ENCODE measurements at places on chromosomes 2 and 18.

DNA sequence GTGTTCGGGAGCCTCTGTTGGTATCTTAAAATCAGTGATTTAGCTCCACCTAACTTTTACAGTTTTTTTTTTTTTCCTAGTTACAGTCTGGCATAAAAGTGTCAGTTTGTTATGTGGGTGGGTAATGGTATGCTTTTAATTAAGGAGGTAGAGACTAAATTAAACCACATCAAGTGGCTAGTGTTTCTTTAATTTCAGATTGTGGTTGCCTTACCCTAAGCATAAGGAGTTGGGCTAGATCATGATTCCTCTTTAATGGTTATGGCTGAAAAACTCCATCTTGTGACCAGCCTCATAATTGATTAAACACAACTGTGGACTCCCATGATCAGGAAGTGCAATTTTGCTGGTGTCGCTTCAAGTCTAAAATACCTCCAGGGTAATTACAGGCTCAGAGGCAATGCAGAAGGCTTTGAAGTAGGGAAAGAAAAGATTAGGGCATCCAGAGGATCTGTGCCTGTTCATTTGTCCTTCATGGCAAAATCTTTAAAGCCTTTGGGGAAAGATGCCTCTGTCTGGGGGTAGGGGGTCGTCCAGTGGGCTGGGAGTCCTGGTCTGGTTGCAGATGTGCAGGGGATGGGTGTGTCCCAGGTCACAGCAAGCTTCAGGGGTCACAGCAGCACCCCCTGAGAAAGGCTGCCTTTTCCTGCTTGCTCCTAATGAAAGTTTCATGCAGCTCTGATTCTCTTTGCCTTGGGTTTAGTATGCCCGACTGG, 579.2 kb downstream of the BCL11A start:
- DNase-seq, result peak; percentile 58

GRCh38 chr2:26521913-26522180, 43.9 kb upstream of the OTOF start:
- DNase-seq, result no peak

DNA sequence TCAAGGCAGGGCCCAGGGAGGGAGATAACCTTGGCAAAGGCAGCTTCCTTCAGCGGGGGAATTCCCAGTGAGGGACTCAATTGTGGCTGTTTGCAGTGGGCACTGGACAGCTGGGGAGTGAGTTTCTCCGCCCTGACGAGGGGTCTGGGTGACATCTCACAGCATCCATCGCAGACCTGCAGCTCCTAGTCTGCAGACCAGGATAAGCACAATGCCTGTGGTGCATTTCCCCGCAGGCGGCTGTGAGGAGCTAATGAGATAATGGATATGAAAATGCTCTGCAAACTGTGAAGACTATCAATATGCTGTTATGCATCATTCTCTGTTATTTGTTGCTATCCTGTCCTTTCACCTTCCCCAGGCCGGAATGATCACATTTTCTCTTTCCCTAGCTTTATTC, 30.0 kb upstream of the CYP1B1 start:
- DNase-seq, result no peak

DNA sequence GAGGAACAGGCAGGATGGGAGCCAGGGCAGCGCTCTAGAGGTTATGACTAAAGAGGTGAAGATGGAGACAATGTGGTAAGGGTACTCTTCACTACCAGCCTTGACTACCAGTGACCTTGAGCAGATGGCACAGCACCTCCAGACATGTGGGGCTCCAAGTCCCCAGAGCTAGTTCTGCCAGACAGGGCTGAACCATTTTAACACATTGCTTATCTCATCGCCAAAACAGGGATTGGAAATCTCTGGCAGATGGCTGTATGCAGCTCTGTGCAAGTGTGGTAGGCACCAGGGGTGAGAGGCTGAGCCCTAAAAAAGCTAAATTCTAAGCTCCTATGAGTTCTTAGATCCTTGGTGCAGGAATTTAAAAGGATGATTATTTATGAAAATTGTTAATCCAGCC, 41.3 kb downstream of the FSHR start:
- DNase-seq, result no peak

- DNase-seq, result no peak
Observed at GRCh38 chr2:213816583-213816982, 532.3 kb downstream of the SPAG16 start.
